ENCODE measurements at places on chromosomes 4 and X.

DNA sequence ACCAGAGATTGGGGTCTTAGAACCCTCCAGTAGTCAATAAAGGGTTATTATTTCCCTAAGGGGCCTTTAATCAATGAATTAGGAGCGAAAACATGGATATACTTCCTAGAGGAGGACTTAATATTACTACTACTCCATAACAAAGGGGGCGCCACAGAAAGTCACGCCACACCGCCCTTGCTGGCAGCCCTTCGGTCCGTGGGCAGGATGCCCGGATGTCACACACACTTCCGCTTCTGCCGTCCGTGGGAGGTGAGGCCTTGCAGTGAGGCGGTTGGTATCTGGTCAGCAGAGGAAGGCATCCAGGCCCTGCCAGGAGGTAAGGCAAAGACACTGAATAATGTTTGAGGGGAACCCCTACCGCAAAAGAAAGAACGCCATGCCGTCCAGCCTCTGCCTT is 436 bp downstream of the MAGEB10 start:
- no peak for DNase-seq

DNA sequence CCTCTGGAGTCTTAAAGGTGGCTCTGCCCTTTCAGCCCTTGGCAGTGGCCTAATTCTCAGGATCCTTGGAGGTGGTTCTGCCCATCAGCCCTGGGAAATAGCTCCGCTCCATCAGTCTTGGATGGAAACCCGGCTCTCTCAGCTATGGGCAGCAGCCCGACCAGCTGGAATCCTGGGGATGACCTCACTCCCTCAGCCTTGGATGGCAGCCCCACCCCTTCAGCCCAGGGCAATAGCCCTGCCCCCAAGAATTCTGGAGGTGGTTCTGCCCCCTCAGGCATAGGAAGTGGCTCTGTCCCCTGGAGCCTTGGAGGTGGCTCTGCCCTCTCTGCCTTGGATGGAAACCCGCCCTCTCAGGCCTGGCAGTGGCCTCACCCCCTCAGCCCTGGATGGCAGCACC is 127.7 kb downstream of the RBMX2 start:
- no peak for DNase-seq

DNA sequence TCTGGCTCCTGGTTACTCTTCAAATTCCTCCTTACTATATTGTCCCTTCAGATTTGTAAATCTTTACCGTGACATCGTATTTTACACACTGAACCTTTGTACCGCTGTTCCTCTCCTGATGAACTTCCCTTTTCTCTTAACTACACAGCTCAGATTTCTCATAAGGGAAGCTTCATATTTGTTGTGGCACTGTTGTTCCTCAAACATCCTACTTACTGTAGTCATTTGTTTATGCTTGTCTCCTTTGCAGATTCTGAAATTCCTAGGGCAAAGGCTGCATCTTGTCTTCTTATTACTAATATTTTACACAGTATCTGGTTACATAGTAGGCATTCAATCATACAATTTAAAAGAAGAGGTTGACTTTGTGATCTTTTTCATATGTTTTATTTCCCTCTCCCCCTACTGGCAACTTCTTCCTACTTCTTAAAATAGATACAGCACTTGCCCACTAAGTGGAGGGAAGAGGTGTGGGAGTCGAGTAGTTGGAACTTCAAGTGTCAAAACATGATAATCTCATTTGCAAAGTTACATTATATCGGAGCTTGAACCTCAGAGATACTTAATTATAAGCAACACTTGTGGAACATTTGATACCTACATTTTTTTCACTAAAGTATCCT is 50.0 kb downstream of the TET2 start:
- DNase-seq, result no peak

DNA sequence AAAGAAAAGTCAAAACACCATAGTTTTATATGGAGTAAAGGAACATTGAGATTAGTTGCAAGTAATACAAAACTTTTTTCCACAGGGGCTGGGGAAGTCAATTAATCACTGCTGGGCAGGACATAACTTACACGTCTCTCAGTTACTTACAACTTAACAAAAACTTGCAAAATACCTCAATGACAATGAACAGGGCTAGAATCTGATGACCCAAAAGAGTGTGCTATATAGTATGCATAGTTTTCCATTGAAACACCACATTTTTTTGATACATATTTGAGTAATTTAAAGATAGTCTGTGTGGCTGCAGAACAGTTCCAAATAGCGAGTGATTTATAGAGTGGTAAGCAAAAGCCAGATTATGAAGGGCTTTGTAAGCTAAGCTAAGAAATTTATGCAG is 172.3 kb upstream of the TRPC5 start:
- DNase-seq, result no peak

GRCh38 chr4:80507507-80507906 is 172.0 kb downstream of the CFAP299 start:
- no peak for DNase-seq

DNA sequence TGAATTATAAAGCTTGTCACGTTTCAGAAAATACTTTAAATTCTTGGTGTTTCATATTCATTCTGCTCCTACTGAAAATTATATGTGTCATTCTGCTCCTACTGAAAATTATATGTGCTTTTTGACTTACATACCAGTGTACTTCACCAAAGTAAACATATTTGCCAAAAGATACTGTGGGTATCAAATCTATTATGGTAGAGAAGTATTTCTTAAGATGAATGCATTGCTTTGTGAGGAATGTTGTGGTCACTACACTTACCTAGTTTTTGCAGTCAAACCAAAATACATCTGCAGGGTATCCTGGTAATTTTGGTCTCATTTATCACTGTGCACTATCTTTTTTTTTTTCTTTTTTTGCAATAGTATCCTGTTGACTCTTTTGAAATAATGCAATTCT is 287.7 kb upstream of the MAD2L1 start:
- DNase-seq, result no peak

GRCh38 chrX:38112566-38112965 is 106.2 kb downstream of the SYTL5 start:
- no peak for DNase-seq

GRCh38 chr4:105122350-105122749 is 24.3 kb upstream of the TET2 start:
- no peak for DNase-seq

GRCh38 chr4:76674983-76675382 is 223.0 kb downstream of the SOWAHB start:
- DNase-seq, result no peak

GRCh38 chr4:126958482-126958881 is 674.3 kb upstream of the INTU start:
- DNase-seq, result no peak

DNA sequence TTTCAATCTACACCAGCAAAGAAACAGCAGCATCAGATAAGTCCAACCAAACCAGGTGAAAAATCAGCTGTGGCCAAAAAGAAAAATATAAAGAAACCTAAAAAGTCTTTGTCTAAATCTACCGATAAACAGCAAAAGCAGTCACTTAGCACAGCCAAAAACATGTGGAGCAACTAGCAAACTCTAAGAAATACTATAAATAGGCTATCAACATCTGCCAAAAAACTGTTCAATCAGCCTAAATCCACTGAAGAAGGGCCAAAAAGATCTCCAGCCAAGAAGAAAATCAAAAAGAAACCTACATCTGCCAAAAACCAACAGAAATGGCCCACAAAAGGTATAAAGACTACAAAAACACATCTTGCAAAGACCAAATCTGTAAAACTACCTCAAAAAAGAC is 36.7 kb upstream of the CABS1 start:
- DNase-seq, result no peak

DNA sequence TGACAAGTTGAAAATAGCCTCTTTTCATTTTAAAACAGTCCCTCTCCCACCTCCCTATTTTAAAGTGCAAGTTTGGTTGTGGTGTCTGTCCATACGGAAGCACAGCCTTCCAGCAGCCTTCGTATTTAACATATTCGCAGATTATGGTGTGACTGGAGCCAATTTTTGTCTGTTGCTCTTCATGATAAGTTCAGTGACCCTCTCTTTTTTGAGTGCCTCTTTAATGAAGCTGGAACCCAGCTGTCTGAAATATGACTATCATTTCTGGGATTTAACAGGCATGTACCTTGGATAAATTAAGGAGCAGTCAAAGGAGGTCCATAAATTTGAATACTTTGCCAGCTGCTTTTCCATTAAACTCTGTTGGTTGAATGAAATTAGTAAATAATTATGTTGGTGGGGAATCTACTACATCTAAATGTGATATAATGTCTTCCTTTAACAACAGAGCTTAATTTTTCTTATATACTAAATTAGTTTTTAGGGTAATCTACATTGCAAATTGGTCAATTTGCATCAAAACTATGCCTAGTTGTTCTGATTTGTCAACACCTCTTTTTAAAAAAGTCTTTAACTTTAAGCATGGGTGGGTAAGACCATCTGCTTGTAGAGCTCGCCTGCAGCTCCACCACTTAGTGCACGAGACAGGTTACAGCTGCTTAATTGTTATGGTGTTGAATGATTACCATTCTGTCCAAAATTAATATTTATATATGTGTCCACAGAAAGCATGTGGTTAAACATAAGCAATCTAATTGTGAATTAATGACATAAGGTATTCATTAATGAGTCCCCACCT is 216.6 kb downstream of the DCTD start:
- no peak for DNase-seq

DNA sequence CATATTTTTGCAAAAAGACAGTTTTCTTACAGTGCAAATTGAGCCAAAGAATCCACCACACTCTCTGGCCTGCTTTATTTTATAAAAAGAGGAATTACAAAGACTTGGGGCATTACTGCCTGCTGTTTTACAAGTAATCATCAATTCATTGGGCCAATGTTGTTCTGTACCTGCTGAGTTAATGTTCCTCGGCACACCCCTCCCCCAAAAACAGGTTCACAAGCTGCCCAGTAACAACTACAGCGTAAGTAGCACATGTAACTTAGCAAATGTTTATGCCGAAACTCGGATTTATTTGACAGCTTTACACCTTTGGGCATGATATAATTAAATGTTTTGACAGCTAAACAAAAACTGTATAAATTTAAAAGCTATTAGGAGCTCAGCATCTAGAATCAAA is 214.6 kb upstream of the MAB21L2 start:
- no peak for DNase-seq

GRCh38 chrX:66602381-66602938 is 36.4 kb downstream of the EDA2R start:
- no peak for DNase-seq

DNA sequence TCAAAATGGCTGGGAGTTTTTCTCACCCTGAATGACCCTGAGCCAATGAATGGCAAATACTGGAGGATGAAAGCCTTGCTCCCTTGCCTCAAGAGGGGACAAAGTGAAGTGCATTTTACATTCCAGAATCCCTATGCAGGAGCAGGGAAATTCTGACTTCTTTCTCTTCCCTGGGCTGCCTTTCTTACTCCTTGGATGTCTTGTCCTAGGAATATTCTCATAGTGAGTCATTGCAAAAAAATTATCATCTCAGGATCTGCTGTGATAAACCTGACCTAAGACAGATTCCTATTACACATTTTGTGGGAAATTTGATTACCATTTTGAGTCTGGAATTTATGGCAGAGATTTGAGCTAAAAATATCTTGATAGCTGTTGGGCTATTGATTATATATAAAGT is 199.9 kb downstream of the TMA16 start:
- no peak for DNase-seq

- DNase-seq, result no peak
These were observed 20.2 kb downstream of the EPGN start for GRCh38 chr4:74328501-74328900.

GRCh38 chr4:153034681-153035080 is 98.6 kb downstream of the FHDC1 start:
- no peak for DNase-seq

GRCh38 chr4:38914854-38915253 is 47.2 kb downstream of the FAM114A1 start:
- DNase-seq, result no peak

- no peak for DNase-seq
These were observed 67.3 kb downstream of the PTPN13 start for GRCh38 chr4:86661418-86661817.

GRCh38 chrX:74922922-74923543 is 2.2 kb downstream of the NEXMIF start:
- no peak for DNase-seq

DNA sequence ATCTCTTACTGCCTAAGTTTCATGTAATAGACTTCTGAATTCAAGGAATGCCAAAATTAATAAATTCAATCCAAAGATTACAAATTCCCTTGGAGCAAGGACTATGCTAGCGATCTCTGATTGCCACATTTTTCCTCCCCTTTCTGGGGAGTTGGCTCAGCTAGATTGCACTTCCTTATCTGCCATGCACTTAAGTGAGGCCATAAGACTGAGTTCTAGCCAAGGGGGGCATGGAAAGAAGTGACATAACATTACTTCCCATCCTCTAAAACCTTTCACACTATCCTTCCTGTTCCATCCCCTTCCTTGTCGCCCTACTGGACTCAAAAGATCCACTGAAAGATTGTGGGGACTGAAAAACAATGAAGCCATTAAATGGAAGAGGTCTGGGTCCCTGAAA is 53.8 kb upstream of the TXK start:
- no peak for DNase-seq

GRCh38 chrX:46913667-46914066 is 1.4 kb downstream of the JADE3 start:
- no peak for DNase-seq

DNA sequence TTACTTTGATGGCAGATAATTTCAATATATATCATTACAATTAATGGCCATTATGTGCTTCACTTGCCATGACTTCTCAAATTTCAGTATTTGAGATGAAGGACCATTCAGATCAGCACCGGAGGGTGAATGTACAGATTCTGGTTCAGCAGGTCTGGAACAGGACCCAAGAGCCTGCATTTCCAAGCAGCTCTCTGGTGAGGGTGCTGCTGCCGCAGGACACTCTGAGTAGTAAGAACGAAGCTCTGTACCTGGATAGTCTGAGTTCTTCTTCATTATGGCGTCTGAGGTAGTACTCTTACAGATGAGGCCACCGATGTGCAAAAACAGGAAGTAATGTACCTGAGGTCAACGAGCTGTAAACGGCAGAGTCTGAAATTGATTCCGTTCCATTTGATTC is 228.2 kb downstream of the FBXW7 start:
- no peak for DNase-seq
